ENCODE measurements at places on chromosomes 6 and 20.

- DNase-seq, result no peak
These were observed 42.4 kb downstream of the POPDC3 start for GRCh38 chr6:105137388-105137787.

DNA sequence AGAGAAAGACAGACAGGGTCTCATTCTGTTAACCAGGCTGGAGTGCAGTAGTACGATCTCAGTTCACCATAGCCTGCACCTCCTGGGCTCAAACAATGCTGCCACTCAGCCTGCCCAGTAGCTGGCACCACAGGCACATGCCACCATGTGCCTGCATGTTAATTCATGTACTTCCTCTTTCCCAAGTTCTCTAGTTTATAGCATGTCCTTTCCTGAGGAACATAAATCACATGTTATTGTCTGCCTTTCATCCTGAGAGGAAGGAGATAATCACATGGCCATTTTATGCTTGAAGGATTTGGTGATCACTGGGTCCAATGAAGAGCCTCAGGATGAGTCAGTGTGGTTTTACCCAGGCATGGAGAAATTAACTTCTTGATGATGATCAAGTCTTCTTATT lies 47.9 kb downstream of the COL11A2 start:
- no peak for DNase-seq

- DNase-seq, result no peak
These were observed 4.8 kb upstream of the SOX4 start for GRCh38 chr6:21588481-21589351.

DNA sequence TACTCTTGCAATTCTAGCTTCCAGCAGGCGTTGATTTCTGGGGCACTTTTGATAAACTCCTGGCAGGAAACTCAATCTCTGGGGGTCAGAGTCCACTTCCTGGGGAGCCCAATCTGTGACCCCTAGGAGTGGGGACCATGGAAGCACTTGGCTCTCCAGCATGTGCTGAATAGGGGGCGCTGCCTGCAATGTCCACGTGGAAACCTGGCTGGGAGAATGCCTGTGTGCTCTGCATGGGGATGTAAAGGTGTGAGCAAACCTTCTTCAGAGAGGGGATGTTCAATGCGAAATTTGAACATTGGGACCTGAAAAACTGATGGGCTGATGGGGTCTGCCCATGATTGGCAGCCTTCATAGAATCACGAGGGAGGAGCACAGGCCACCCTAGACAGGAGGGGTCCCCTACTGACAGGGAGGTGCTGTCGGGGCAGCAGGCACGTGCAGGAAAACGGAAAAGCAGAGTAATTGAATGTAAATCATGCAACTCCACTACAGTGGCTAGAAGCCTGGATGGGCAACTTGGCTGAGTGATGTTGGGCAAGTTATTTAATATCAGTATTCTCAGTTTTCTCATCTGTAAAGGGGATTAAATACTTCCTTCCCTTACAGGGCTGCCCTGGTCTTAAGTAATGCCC lies 47.8 kb downstream of the CEP43 start:
- DNase-seq, result no peak

DNA sequence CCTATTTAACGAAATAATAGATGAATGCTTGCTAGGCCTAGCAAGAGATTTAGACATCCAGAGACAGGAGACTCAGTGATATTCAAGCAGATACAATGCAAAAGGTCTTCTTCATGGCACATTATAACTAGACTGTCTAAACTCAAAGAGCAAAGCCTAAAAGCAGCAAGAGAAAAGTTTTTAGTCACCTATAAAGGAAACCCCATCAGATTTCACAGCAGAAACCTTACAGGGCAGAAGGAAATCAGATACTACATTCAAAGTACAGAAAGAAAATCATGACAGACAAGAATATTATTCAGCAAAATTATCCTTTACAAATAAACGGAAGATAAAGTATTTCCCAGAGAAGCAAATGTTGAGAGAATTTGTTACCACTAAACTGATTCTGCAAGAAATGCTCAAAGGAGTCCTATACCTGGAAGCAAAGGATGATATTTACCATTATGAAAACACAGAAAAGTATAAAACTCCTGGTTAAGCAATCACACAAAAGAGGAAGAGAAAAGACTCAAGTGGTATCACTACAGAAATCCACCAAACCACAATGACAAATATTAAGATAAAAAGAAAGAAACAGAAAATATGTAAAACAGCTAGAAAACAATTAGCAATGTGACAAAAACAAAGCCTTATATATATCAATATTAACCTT lies 333.7 kb downstream of the MEI4 start:
- DNase-seq, result no peak

- DNase-seq, result no peak
These were observed 1.9 kb downstream of the PTK7 start for GRCh38 chr6:43077981-43078511.

- DNase-seq, result no peak
These were observed 16.6 kb downstream of the TENT5A start for GRCh38 chr6:81735756-81736380.

DNA sequence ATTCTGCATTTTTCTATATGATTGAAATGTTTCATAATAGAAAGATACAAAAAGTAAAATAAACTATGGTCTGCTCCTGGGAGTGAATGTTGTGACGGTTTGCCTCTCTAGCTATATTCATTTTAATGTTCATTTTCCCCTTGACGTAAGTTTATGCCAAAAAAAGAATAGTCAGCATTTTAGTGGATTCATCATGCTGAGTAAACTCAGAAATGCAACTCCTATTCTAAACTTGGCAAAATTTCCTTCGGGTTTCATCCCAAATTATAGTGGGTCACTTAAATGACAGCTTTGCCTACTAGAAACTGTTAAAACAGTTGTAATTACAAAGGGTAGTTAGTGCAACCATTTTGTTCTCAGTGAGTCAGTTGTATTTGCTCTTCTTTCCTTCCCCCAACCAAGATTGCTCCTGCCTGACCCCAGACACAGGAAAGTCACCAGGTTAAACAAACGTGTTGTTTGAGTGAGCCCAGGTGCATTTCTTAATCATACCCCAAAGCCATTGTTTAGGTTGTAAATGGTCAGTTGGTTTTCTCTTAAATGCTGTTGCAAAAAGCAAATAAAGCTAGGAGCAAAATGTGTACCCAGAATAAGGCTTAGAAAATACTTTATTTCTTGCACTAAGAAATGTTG lies 482.3 kb upstream of the SOX4 start:
- no peak for DNase-seq

GRCh38 chr6:89977808-89978748 lies 83.8 kb downstream of the GJA10 start:
- DNase-seq, result no peak

DNA sequence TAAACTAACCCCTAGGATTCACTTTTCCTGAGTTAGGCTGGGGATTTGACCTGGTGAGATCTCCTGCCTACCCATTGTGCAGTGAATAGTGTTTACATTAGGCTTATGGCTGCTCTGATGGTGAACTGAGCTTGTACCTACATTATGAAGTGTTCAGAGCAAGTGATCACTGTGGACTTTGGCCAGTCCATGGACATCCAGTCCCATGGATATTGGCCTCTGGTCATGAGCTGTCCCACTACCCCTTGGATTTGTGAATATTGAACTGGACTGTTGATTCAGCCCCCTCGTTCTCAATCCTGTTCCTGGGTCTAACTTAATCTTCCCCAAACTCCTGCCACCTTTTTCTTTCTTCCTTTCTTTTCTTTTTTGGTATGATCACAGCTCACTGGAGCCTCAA lies 13.8 kb downstream of the ASIP start:
- DNase-seq, result no peak

- DNase-seq, result no peak
These were observed 929.6 kb downstream of the C6orf118 start for GRCh38 chr6:164379795-164380194.

DNA sequence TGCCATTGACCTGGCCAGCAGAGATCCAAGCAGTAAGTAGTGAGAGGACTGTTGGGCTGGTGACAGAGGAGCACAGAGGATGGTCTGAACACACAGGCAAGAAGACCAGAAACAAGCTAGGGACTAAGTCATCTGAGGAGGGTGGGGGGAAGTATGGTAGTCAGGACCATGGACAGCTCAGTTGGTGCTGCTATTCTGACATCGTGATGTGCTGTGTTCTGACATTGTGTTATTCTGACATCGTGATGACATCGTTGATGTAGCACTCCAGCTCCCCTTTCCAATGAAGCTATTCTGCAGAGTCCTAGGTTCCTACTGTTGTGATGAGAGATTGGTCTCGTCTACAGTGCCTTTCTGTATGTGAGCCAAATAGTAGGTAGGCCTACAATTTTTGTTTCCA lies 28.7 kb downstream of the CFAP206 start:
- peak; percentile 14 for DNase-seq

DNA sequence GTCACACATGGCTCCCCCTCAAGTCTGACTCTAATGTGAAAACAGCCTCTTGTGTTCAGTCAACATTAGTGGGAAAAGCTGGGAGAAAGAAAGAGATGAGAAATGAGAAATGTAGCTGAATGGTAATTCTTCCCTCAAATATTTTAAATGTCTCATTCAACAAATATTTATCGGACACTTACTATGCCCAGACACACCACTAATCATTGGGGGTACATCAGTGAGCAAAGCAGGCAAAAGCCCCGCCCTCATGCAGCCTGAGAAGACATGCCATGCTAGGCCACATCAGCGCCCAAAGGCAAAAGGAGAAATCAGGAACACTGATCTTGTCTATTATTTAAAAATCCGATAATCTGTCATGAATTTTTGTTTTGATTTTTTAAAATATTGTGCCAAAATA lies 89.9 kb upstream of the ASF1A start:
- DNase-seq, result no peak

GRCh38 chr6:45815466-45816125 lies 200.1 kb downstream of the CLIC5 start:
- no peak for DNase-seq

DNA sequence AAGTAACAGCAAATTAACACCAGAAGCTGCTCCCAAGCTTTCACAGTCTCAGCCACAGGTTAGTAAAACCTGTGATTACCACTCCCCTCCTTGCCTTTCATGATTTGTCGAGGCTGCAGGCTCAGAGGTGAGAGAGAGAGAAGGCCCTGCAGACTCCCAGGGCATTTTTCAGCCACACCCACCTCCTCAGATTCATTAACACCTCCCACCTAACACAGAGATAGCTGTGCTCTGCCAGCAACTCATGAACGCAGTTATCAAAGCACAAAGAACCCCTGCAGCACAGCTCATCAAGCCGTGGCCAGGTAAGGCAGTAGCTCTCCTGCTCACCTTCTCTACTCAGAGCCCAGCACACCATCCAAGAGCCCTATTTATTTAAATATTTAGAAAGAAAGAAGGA lies 27.1 kb downstream of the F13A1 start:
- no peak for DNase-seq

DNA sequence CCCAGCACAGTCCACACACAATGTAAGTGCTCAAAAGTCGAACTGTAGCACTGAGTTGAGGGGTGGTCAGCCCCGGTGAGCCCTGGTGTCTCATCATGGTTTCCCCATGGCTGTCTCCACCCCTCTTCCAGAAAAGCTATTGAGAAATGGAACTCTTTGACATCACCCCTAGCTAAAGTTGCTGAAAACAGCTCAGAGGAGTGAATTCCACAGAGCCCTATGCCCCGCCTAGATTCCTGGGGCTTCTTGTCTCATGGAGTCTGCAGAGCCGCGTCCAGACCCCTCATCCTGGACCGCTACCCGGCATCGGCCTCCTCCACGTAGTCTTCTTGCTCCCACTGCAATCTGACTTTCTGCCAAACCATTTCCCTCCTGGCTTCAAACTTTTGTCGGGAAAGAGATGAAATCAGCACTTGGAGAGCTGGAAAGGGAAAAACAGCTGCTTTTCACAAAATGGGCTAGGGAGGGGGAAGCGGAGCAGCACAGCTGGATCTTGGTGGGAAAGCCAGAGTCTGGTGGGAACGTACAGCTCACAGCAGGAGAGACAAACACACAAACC lies 132.2 kb downstream of the SNX5 start:
- no peak for DNase-seq

GRCh38 chr20:59733351-59733750 lies 129.0 kb downstream of the PHACTR3 start:
- DNase-seq, result no peak

- no peak for DNase-seq
These were observed 17.2 kb downstream of the GPLD1 start for GRCh38 chr6:24472181-24472580.

- peak; percentile 48 for DNase-seq
These were observed at the start of gene LRFN2 for GRCh38 chr6:40587240-40588069. Gene LRFN2, minus strand, starts transcription at chr6:40587364.

GRCh38 chr6:27502508-27503435 lies 29.9 kb upstream of the ZNF184 start:
- peak; percentile 24 for DNase-seq

DNA sequence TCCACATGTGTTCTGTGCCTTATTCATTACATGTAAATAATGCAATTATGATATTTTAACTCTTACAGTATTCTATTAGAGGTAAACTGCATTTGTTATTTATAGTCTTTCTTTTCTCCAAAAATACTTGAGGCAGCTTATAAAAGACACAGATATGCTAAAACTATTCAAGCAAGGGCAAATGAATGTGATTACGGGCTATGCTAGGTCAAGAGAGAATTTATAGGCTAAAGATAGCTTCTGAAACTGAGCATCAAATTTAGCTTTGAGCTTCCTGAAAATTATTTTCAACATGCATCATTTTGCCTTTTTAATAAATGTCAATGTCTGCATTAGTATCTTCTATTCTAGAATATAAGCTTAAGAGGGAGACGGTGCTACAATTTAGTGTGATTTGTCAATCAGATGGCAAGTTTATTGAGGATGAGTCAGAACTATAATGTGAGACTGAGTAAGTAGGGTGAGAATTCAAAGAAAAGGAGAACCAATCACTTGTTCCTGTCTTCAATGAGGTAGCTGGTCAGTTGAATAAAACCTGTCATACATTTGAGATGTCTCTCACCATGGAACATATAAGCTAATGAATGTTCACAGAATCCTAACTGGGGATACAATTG lies 669.4 kb upstream of the CITED2 start:
- no peak for DNase-seq

DNA sequence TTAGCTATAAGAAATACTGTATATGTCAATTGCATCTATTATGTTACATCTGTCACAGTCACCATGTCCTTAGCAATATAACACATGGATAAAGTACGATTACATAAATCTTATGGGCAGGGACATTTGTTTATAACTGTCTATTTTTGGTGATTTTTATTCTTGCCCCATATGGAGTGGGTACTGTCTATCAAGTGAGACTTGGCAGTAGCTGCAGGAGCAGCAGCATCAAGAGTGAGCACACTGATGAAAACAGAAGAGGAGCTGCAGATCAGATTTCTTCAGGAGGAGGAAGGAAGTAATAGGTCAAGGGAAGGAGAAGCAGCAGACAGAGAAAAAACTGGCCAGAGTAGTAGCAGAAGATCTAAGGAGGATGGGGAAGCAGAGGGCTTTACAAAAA lies 516.7 kb downstream of the C6orf118 start:
- no peak for DNase-seq

- no peak for DNase-seq
These were observed 24.6 kb upstream of the ASF1A start for GRCh38 chr6:118869350-118869749.

- no peak for DNase-seq
These were observed 579.1 kb downstream of the DHX35 start for GRCh38 chr20:39541136-39541803.

- DNase-seq, result no peak
These were observed 43.3 kb downstream of the PPARD start for GRCh38 chr6:35385457-35386202.

Data from T-helper 17 cell (primary cell).